ENCODE measurements at places on chromosomes 1 and 21.
A peak's percentile ranks its signal among the peaks of the same experiment; 100 is the strongest.

DNA sequence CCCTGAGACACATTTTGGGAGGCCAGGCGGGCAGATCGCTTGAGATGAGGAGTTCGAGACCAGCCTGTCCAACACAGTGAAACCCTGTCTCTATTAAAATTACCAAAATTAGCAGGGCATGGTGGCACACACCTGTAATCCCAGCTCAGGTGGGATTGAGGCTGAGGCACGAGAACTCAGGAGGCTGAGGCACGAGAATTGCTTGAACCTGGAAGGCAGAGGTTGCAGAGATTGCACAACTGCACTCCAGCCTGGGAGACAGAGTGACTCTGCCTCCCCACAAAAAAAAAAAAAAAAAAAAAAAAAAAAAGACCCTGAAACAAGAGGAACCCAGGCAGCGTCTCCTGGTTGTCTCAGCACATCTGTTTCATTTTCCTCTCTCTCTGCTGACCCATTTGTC lies 24.2 kb downstream of the PGM1 start:
- no peak for DNase-seq

DNA sequence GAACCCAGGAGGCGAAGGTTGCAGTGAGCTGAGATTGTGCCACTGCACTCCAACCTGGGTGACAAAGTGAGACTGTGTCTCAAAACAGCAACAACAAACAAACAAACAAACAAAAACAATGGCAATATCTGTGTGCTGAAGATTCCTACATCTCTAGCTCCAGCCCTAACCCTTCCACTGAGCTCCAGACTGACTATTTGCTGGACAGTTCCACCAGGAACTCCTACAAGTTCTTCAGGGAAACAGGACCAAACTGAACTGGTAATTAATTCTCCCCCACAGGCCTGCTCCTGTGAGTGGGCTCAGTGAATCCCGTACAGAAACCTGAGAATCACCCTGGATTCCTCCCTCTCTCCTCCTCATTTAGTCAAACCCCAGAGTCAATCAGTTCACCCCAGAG lies 1.5 kb downstream of the SERPINC1 start:
- no peak for DNase-seq

DNA sequence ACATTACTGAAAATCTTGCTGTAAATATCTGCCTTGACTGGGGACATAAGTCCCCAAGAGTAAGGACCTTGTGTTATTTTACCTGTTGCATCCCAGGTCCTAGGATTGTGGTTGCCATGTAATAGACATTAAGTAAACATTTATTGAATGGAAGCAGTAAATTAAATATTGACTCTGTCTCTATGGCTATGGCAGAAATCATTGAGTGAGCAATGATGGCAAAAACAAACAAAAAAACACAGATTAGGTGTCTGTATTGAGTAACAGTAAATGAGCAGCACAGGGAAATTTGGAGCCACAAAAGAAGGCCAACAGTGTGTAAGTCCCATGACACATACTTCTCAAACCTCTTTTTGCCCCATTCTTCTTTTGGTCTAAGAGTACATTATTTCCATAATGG lies 240.4 kb downstream of the NFIA start:
- DNase-seq = no peak

DNA sequence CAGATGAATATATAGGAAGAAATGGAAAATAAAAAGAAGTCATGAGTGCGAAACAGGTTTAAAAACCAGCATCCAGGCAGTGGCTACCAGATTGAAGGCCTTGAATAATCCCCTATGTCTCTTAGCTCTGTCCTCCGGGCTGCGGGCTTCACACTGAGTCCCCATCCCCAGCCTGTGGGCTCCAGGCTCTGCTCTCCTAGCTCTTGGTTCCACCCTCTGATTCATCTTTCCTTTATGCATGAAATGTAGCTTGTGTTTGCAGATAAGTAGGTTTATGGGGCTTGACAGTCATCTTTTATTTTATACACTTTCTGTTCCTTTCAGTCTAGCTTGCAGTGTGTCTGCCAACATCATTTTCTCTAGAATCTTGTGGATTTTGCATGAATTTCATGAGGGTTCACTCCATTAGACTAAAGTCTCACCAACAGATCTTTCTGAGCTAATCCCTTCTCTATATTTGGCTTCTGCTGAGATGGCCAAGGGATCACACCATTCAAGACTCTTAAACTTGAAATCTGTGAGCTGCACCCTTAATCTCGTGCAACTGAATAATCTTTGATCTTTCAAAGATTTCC lies 174.5 kb downstream of the PLPPR4 start:
- DNase-seq = no peak

DNA sequence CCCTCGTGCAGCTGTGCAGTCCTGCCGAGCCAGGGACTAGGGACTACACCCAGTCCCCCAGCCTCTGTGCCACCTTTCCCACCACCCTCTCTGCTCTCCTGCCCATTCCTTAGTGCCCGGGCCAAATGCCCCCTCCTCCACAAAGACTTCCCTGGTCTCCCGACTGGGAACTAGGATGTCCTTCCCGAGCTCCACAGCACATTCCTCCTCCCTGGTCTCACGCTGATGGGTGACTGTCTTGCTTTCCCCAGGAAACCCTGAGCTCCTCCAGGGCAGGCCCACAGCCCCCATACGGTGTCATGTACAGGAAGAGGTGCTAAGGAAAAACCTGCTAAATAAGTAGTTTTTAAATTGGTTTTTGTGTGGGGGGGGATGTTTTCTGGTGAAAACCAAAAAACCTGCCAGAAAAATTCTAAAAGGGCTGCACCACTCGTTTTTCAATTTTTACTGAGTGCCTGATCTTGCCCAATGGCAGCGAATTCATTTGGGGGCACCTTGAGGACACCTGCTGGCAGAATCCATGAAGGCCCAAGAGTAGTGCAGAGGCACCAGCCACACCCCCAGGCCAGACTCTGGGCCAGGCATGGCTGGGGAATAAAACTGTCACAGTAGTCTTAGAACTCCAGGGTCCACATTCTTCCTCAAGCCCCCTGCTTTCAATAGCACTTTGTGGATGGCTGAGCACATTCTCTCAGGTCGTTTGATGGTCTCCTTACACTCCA lies 50.4 kb downstream of the GLIS1 start:
- peak; percentile 11 for DNase-seq

DNA sequence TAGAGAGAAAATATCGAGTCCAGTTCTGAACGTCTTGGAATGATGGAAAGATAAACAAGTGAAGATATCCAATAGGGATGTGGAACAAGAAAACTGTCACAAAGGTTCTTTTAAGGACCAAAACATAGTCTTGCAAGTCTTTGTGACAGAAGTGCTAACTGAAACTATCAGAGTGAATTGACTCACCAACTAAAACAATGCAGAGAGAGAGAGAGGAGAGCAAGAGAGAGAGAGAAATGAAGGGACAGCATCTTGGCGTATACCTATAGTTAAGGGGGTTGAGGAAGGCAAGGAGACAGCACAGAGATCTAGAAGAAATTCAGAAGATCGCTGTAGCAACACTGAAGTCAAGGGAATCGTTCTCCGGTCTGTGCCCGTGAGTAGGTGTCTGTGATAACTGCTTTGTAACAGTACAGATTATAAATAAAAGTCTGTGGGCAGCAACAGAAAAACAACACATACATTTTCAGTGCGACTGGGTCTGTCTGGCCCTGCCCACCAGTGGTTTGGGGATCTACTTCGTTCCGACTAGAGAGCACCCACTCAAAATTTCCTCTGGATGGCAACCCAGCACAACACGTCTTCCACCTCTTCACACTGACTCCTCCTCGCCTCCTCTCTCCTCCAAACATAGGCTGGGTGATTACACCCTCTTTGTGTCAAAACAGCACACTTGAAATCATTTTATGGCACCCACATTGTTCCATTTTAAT lies 4.8 kb upstream of the COA6 start:
- DNase-seq = no peak

GRCh38 chr21:15617964-15618363 lies 111.8 kb upstream of the USP25 start:
- DNase-seq = peak; percentile 93

DNA sequence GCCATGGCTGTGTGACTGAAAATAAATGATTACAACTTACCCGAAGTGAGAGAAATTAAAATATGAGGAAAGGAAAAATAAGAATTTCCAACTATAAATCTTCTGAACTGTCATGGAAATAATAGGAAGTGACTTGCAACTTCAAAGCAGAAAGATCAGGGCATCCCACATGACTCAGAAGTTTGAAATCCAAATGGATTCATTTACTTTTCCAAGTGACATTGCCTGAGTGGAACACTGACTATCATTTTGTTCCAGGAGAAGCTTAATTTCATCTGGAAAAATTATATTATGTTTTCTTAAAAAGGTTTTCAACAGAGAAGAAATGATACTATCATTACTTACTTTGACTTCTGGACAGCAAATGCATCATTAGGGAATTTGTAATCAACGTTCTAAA lies 110.8 kb downstream of the GREM2 start:
- DNase-seq = peak; percentile 49

DNA sequence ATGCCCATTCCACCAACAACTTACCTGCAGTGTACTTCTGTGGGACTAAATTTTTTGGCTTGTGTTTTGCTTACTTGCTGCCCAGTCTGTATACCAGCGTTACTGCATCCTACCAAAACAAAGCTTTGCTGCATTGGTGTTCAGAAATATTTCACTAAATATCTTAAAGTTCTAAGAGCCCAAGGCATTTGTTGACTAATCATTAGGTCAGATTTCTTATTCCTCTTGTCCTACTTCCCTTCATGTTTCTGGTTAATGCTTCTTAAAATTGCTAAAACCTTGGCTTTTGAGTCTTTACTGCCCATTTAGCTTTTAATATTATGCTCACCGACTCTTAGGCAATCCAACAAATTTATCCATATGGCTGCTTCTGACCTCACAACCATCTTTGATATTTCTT lies 161.8 kb downstream of the DPYD start:
- no peak for DNase-seq

DNA sequence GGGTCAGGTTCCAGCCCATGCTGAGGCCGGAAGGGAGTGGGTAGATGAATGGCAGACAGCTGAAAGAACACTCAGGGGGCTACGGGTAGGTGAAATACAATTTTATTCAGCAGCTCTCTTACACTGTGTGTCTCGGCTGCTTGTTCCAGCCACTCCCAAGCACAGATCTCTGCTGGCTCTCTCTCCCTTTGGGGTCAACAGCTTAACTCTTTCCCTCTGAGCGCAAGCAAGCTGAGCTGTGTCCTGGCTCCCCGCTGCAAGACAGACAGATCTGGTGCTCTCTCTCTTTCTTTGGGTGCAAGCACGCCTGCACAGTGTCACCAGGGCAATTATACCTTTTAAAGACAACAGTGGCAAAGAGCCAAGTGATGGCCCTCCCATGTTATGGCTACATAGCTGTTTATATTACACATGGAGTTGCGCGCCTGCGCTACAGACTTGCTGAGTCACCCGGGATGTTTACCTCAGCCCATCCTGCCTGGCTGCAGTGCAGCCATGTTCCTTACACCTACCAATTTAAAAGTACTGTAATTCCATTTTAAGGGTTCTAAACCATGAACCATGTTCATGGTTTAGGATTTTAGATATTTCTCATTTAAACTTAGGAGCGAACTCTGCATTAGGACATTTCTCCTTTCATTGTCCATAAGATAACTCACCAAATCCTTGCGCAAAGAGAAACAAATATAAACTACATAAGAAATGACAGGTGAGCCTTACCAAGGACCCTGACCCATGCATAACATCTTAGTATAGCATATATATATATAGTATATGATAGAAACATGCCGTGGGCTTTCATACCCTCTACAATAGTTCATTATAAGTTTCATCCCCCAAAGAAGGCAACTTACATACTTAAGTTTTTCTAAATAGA lies 396.5 kb downstream of the SMYD3 start:
- peak; percentile 20 for DNase-seq

- DNase-seq = no peak
These were observed 11.5 kb upstream of the CXADR start for GRCh38 chr21:17501107-17502006.

DNA sequence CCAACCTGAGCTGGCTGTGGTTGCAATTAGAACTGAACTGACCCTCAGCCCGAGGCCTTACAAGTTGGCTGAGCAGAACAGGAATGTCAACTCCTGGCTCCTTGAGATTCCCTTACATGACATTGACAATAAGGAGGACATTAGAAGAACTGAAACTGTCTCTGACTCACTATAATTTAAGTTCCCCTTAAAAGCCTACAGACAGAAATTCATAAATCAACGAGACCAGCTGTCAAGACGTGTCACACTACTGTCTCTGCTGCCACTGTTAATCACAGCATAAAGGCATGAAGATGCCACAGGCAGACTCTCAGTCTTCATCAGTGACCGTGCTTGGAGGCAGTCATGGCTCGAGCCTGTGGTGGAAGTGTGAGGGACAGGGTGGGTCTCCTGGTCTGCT lies 168.8 kb downstream of the GABPA start:
- no peak for DNase-seq

DNA sequence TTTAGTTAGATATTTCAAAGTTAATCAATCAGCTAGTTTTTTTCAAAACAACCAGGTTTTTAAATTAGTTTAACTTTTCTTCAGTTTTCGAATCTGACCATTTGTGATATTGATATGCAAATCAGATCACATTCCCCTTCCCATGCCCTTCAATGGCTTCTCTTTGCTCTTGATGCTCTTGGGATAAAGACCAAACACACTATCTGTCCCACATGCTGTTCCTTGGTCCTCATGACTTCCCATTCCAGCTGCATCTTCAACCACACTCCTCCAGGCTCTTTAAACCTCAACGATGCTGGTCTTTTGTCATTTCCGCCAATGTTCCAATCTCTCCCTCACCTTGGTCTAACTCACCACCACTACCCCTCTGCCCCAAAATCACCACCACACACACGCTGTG lies 285.8 kb downstream of the LMX1A start:
- DNase-seq = no peak

- no peak for DNase-seq
These were observed 26.1 kb downstream of the CD244 start for GRCh38 chr1:160836561-160836960.

- peak; percentile 50 for DNase-seq
These were observed 141.3 kb downstream of the TNR start for GRCh38 chr1:175602026-175602585.

- no peak for DNase-seq
These were observed 210.9 kb downstream of the KAZN start for GRCh38 chr1:14809191-14809981.

DNA sequence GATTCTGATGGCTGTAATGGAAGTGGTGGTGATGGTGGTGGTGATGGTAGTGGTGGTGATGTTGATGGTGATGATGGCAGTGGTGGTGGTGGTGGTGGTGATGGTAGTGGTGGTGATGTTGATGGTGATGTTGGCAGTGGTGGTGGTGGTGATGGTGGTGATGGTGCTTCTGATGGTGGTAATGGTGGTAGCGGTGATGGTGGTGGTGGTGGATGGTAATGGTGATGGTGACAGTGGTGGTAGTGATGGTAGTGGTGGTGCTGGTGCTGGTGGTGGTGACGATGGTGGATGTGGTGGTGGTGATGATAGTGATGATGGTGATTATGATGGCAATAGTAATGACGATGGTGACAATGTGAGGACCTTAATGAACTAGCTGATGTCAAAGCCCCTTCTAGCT lies 35.6 kb upstream of the LRRC3 start:
- no peak for DNase-seq

DNA sequence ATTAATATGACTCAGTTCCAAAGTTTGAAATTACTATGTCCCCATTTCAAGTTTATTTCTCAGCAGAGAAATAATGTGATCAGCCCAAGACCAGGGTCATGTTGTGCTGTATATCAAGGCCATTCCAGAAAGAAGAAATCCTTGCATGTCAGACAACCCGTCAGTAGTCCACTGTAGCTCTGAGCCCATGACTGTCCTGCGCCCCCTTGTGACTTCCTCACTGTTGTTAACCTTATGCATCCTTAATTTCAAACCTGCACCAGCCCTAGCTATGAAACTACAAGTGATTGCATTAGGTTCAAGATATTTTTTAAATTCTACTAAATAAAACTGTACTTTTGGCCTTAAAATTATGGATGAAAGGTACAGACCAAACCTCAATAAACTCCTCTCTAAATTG lies 133.0 kb downstream of the LRRC7 start:
- peak; percentile 57 for DNase-seq

GRCh38 chr1:170593173-170594011 lies 61.4 kb downstream of the GORAB start:
- peak; percentile 55 for DNase-seq

Data from fibroblast of skin of scalp (primary cell).